ENCODE measurements at places on chromosomes 1 and 21.
A peak's percentile ranks its signal among the peaks of the same experiment; 100 is the strongest.

DNA sequence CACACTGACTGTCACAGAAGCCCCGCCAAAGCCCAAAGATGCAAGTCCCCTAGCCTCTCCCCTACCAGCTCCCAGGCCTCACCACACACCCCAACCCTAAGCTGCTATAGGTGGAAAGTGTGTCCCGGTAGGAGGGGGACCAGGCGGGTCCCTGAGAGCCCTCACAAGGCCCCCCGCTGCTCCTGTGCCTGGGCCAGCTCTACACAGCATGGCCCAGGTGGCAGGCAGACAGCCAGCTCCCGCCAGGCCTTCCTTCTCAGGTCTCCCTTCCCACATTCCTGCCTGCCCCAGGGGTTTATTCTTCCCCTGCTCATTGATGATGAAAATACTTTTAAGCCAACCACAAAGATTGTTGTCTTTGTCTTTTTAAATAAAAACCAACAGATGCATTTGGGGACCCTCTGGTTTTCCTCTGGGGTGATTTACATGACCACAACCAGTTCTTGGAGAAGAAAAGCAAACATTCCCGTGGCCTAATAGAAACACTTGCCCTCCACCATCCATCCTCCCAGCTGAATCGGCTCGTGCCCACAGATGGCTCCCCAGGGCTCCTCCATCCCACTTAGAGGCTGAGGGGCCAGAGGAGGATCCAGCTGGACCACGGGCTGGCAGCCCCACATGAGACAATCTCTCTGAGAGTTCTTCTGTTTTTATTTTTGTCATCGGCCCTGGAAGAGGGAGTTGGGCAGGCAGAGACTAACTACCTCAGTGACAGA is 93.1 kb downstream of the DMRTB1 start:
- DNase-seq = peak; percentile 67

DNA sequence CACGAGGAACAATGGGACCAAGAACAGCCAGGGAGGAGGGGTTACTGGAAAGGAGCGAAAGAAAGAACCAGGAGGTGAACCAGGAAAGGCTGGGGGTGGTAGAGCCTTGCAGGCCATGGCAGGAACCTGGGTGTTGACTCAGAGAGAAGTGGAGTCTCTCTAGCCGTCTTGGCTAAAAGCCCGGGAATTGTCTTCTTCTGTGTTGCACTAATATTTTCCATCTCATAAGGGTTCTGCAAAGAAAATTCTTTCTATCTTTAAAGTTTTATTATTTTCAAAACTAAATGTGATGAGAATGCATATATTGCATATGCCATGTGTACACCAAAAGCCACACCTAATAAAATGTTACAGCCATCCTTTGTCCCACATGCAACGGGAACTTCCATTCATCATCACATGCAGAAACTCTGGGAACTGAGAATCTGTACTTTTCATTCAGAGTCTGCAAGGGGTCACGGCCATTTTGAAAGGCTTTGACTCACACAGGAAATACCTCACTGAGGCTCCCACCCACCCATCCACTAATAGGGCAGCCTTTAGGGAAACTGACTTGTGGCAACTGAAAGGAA is 38.0 kb downstream of the ERG start:
- no peak for DNase-seq

- DNase-seq = no peak
Measured at GRCh38 chr1:185869590-185869989, 135.4 kb downstream of the HMCN1 start.

- DNase-seq = peak; percentile 88
Measured at GRCh38 chr1:205488074-205488723, 16.3 kb upstream of the CDK18 start.

DNA sequence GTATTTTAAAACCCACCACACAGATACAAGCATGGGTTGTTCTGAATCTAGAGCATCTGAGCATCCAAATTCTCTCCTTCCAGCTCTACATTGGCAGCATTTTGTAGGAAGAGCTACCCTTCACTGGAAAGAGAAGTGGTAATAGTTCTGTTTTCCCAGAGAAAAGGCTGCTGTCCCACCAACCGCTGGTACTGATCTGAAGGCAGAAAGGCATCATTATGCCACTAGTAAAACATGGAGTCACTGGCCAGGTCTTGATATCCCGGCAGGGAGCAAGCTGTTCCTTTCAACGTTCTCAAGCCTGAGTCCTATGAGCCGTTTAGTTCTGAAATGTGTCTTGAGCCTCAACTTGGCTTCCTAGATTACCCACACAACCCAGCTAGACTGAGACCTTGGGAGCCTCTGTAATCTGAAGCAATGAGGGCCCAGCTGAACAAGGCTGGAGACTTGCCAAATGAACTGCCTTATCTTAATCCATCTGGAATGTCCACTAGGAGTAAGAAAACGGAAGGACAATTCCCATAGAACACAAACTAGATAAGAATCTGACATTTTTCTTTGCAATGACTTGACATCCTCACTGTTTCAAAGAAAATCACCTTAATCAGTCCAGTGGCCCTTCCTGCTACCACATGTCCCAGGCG is 116.8 kb downstream of the KCNH1 start:
- DNase-seq = no peak

GRCh38 chr1:21651214-21652042 is 17.7 kb downstream of the RAP1GAP start:
- peak; percentile 90 for DNase-seq

DNA sequence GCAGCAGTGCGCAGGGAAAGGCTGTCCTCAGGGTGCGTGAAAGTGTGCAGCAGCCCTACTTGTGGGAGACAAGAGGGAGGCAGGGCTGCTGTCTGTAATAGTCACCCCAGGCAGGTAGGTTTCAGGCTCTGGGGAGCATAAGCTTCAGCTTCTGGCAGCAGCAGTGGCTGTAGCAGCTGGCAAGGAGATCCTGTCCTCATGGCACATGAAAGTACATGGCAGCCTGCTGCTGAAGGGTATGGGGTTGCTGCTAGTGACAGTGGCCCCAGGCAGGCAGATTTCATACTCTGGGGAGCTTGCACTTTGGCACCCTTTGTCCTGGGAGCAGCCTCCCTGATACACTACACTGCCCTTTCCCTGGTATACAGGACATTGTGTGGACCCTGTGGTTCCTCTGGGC is 26.3 kb downstream of the KIAA0319L start:
- no peak for DNase-seq

GRCh38 chr1:1779691-1780597 is 1.7 kb upstream of the NADK start:
- peak; percentile 73 for DNase-seq
